ENCODE measurements at places on chromosomes 11 and 22. TPM values are rescaled to one million over a fixed set of nuclear protein-coding genes. Genes with fewer than 3 reads are reported as not detected.

FDX1 gene
- 13.8 TPM for total RNA-seq

EXPH5 gene
- total RNA-seq, result 0.85 TPM

SPON1 gene
- total RNA-seq, result 0.81 TPM

CLCF1 gene
- 4.2 TPM for total RNA-seq

TRIM29 gene
- not detected for total RNA-seq

SOX6 gene
- total RNA-seq, result not detected

MMP3 gene
- total RNA-seq, result not detected

CRYBA4 gene
- total RNA-seq, result not detected

RAPSN gene
- total RNA-seq, result 0.79 TPM

CSNK2A3 gene
- total RNA-seq, result 2.6 TPM

DNA sequence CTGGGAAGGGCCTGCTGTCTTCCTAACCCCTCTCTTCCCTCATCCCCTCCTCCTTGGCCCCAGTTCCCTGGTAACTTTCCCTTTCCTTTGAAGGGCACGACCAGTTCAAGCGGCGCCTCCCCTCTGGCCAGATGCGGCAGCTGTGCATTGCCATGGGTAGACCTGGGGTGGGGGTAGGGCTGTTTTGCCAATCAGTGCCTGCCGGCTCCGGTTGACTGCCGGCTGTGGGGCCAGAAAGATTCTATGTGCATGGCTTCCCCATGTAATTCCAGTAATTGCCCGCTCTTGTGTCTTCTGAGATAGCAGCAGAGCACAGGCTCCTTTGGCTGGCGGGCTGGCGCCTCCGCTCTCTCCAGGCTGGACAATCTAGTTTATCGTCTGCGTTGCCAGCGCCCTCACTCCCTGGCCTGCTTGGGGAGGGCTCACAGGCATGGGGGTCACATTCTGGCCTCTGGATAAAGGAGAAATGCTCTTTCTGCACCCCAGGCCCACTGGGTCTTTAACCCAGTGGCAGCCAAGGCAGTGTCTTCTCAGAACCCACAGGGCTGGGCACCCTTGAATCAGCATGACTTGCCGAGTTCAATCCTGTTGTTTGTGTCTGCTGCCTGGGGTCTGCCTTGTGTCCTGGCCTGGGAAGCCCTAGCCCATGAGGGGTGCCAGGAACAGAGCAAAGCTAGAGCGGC, 9.4 kb downstream of the SIDT2 start:
- no peak for DNase-seq

DNA sequence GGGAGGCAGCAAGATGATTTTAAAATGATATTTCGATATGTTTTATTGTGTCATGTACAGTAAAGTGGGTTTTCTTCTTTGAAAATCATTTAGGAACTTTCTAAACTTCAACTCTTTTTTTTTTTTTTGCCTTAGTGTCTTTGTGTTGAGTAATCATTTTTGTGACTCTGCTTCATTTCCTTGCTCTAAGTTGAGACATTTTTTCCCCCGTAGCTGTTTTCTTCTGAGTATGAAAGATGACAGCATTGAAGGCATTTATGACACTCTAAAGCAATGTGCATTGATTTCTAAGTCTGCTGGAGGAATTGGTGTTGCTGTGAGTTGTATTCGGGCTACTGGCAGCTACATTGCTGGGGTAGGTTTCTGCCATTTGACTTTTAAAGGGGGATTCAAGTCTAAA, 23.5 kb downstream of the RRM1 start:
- no peak for DNase-seq

GRCh38 chr11:2976294-2977063, 15.7 kb downstream of the NAP1L4 start:
- DNase-seq, result no peak

GRCh38 chr11:60184824-60185511, 2.1 kb upstream of the MS4A6A start:
- no peak for DNase-seq

GRCh38 chr11:2458321-2458720, 13.5 kb downstream of the KCNQ1 start:
- no peak for DNase-seq

- no peak for DNase-seq
Measured at GRCh38 chr11:43486141-43486540, 127.4 kb downstream of the TTC17 start.

DNA sequence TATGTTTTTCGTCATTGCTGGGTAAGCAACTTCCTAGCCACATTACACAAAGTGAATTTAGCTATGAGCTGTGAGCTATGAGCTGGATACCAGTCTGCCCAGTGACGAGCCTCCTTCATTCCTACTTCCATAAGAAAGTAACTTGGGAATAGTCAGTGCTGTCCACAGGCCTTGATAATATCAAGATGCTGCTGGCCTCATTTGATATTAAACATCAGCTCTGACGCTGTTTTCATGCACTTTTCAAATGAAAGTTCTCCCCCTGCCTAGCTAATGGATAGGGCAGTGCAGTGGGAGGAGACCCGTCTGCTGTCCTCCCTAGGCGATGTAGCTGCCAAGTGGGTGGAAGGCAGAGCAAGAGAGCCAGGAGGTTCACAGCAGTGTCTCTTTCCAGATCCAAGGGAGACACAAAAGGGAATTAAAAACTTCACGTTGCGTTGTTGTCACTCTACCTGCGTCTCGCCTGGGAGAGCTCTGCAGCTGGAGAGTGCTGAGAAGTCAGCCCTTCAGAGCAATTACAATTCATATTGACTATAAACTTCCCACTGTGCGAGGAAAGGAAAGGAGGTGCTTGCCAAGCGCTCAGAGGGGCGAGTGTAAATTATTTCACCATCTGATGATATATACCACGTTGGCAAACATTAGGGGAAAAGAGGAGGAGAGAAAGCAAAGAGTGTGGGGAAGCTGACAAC, 861.4 kb downstream of the NTM start:
- no peak for DNase-seq

DNA sequence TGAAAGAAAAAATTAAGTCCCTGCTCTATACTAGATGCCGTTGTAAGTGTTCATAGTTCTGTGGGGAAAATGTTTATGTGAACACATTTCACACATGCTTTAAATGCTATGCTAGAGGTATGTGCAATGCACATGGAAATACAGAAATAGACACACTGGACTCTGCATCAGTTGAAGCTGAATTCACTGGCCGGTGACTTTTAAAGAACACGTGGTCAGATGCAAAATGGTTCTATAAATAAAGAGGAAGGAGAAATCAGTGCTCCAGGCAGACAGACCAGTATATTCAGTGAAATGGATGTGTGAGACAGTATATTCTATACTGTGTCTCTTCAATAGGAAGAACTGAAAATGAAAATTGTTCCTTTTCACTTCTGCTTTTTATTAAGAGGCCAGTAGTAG, 29.9 kb downstream of the TRPC6 start:
- no peak for DNase-seq

GRCh38 chr11:111245425-111245824, at the start of gene POU2AF2:
POU2AF2 (plus strand) TSS chr11:111245725; CDS start chr11:111245854, 129 bp downstream.
- no peak for DNase-seq

GRCh38 chr11:27497284-27497866, 9.2 kb downstream of the LIN7C start:
- no peak for DNase-seq

- DNase-seq, result no peak
Measured at GRCh38 chr11:31424652-31425051, 55.0 kb downstream of the DNAJC24 start.

- no peak for DNase-seq
Measured at GRCh38 chr11:12163181-12163941, 53.0 kb downstream of the MICAL2 start.

DNA sequence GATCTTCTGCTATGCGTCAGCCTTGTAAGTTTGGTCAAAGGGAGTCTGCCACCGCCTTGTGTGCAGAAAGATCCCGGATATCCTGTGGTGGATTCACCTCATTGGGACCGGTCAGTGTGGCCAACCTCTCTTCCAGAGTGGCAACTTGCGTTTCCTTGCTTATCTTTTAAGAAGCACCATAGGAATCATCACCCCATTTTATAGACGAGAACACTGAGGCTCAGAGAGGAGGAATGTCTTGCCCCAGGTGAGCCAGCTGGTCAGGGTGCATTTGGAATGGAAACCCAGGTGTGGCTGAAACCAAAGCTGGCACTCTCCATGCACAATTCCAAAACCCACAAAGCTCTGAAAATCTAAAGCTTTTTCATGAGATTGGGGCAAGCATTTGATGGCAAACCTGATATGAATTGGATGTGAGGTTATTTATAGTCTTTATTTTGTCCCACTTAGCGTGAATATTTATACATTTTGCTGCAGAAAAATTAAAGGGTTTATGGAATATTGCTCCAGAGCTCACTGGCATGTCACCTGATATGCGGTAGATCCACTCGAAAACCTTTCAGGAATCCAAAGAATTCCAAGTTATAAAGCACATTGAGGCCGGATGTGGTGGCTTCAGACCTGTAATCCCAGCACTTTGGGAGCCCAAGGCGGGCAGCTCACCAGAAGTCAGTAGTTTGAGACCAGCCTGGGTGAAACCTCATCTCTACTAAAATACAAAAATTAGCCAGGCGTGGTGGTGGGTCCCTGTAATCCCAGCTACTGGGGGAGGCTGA, 12.1 kb upstream of the EIF3D start:
- DNase-seq, result no peak

DNA sequence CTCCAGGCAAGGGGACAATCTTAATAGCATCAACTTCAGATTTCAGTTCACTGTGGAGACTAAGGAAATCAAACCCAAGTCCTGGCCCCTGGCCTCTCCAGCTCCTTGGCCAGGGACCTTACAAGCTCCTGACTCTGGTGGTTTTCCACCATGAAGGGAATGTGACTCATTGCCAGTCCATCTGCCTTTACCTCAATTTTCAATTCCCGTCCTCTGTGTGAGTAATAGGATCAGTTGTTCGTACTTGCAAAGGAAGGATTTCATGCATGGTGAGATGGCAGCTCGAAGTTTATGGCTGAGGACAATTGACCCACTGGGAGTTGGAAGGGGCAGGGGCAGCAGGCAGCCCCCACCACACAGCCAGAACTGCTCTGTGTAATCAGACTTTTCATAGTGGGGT, 42.5 kb downstream of the INSC start:
- DNase-seq, result no peak

- DNase-seq, result no peak
Measured at GRCh38 chr11:130997278-130997677, 81.0 kb upstream of the SNX19 start.

DNA sequence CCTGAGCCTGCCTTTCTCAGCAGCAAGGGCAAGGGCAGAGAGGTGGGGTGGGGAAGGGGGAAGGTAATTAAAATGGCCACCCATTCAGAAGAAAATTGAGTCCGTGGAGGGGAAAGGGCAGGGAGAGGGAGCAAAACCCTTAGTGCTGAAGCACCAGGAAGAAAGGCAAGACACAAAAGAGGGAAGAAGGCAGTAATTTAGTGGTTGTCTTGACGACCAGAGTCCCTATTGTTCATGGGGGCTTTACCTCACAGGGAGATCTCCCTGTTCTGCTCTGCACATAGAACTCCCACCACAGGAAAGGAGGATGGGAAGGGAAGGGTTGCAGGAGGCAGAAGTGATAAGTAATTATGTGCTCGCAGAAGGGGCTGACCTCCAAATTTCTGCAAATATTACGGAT, 23.4 kb downstream of the SNX19 start:
- DNase-seq, result no peak

GRCh38 chr22:24830205-24830979, 24.4 kb downstream of the SGSM1 start:
- no peak for DNase-seq

GRCh38 chr22:42801252-42802080, 55.6 kb downstream of the ARFGAP3 start:
- no peak for DNase-seq

GRCh38 chr22:29300807-29301601, 5.4 kb upstream of the GAS2L1 start:
- DNase-seq, result no peak

DNA sequence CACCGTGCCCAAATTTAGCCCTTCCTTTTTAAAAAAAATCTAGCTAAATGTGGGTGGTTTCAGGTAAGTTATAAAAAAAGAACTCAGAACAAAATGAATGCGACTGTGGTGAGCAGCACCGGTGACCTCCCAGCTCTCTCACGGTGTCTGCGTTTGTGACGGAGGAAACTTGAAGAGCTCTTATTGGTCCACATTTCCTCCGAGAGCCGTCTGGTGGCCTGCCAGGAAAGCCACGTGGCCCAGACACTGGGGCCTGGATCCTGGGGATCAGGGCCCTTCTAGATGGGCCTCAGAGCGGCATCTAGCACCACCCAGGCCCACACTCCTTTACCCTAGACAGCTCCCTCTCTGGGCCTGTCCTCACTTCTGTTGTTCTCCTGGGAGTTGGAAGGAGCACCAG, 39.5 kb downstream of the B3GAT1 start:
- DNase-seq, result no peak

DNA sequence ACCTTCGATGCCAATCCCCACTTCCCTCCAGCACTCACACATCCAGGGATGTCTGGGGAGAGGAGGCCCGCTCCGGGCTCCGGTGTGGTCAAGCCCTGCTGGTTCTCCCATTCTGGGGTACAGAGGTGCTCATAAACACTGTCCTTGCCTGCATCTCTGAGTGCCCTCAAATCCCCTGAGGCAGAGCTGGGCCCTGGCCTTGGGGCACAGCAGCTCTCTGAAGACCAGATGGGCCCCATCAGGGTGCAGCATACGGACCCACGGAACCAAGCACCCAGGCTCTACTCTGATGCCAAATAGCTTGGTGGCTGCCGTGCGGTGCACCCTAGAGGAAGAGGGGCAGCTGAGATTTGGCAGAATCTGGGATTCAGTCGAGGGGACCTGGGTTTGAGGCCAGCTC, 35.7 kb upstream of the NNMT start:
- DNase-seq, result no peak

DNA sequence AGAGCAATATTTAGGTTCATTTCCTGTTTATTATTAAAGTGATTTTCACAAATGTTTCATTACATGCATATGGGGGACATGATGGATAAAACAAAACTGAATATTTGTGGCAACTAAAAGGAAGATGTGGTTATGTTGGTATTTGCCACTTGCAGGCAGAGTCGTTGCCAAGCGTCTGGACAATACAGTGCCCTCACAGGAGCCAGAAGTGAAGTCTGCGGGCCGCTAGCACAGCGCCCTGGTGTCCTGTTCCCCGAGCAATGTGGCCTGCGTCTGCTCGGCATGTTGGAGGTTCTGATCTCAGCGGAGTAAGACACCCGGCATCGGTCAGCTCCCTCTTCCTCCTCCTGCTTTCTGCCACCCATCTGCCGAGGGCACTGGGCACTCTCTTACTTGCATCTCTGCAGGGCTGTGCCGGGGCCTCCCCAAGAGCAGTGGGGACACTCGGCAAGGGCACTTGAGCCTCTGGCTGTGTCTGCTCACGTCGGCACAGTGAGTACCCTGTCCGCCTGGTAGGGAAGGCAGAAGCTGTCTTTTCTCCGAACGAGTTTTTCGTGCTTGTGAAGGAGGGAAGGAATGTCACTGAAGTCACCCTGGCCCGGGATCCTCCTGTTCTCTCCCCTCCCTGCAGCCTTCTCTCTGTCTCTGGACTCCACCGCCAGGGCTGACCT, 10.5 kb upstream of the TTLL12 start:
- DNase-seq, result no peak

- no peak for DNase-seq
Measured at GRCh38 chr11:112175599-112175952, 264 bp downstream of the BCO2 start.

- DNase-seq, result no peak
Measured at GRCh38 chr11:5275369-5276110, 5.8 kb upstream of the HBE1 start.
